ENCODE measurements at places on chromosomes 1 and 21. TPM values are rescaled to one million over a fixed set of nuclear protein-coding genes. Genes with fewer than 3 reads are reported as not detected.

DNA sequence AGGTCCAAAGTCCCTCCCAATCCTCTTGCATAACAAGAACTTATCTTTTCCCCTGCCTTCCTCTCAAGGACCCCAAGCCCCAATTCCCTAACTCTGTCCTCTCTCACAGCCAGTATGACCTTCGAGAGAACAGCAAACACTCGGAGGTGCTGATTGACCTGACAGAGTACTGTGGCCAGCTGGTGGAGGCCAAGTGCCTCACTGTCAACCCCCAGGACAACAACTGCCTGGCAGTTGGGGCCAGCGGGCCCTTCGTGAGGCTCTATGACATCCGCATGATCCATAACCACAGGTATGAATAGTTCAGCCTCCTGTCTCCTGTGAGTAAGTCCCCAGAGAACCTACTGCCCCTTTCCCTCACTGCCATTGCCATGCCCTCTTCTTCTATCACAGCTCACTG, 29.9 kb upstream of the TMEM222 start:
- no peaks in the 10 kb centered on the region for H3K36me3 ChIP-seq
- H3K27me3 ChIP-seq, result no peaks in the 10 kb centered on the region
- no peak for DNase-seq
- H3K4me1 ChIP-seq, result peaks cover 6% of the 10 kb centered on the region

- no peaks in the 10 kb centered on the region for H3K4me1 ChIP-seq
- H3K36me3 ChIP-seq, result no peaks in the 10 kb centered on the region
- peaks cover 59% of the 10 kb centered on the region for H3K27me3 ChIP-seq
- no peak for DNase-seq
- H3K4me3 ChIP-seq, result no peak overlapping the region
Measured at GRCh38 chr21:42623694-42624093, 29.7 kb upstream of the PDE9A start.

- no peak for DNase-seq
- H3K27ac ChIP-seq, result no peak overlapping the region
- H3K36me3 ChIP-seq, result no peaks in the 10 kb centered on the region
- H3K27me3 ChIP-seq, result peaks cover 7% of the 10 kb centered on the region
Measured at GRCh38 chr1:231218078-231218477, 22.9 kb upstream of the GNPAT start.

DNA sequence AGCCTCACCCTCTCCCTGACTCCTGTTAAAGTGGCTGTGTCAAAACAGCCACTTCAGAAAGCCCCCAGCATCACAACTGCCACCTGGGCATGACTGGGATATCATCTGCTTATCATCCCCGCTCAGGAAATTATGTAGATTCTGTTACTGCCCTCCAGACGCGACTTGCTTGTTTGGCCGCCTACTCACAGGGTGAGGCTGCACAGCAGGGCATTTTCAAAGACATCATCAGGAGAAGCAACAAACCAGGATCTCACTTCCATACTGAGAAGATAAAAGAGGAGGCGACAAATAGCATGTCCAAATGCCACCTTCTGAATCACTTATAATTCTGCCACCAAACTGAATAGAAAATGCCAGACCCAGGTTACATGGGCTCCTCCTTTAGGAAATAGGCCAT, 94.8 kb downstream of the MIS18A start:
- DNase-seq, result no peak
- no peaks in the 10 kb centered on the region for H3K4me1 ChIP-seq
- H3K36me3 ChIP-seq, result no peaks in the 10 kb centered on the region
- no peak overlapping the region for H3K27ac ChIP-seq
- H3K4me3 ChIP-seq, result no peak overlapping the region
- peaks cover 8% of the 10 kb centered on the region for H3K27me3 ChIP-seq

GRCh38 chr1:22323141-22323845, 128.4 kb upstream of the ZBTB40 start:
- no peak overlapping the region for H3K27ac ChIP-seq
- H3K27me3 ChIP-seq, result peaks cover 11% of the 10 kb centered on the region
- no peak for DNase-seq
- H3K4me1 ChIP-seq, result no peaks in the 10 kb centered on the region
- H3K36me3 ChIP-seq, result no peaks in the 10 kb centered on the region

DNA sequence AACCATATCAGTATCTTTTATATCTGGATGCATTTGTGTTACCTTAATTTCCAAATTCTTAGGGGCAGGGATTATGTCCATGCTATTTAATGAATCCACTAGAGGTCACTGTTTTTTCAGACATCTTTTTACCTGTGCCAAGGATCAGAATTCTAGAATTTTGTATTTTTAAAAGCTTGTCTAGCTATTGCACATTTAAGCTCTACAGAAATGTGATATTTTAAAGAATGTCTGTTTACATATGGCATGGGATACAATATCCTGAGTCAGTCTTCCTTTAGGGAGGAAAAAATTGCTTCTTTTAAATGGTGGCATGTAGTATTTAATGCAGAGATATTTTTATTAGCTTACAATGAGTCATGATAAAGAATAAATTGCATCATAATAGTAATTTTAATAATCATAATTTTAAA, 11.3 kb downstream of the RPAP2 start:
- H3K27ac ChIP-seq, result no peak overlapping the region
- no peaks in the 10 kb centered on the region for H3K27me3 ChIP-seq
- peaks cover 46% of the 10 kb centered on the region for H3K36me3 ChIP-seq
- no peak overlapping the region for H3K4me3 ChIP-seq
- peaks cover 45% of the 10 kb centered on the region for H3K4me1 ChIP-seq

CNKSR1 gene
- total RNA-seq, result 1.5 TPM
